ENCODE measurements at places on chromosomes 2 and 18. TPM values are rescaled to one million over a fixed set of nuclear protein-coding genes. Genes with fewer than 3 reads are reported as not detected.

DNA sequence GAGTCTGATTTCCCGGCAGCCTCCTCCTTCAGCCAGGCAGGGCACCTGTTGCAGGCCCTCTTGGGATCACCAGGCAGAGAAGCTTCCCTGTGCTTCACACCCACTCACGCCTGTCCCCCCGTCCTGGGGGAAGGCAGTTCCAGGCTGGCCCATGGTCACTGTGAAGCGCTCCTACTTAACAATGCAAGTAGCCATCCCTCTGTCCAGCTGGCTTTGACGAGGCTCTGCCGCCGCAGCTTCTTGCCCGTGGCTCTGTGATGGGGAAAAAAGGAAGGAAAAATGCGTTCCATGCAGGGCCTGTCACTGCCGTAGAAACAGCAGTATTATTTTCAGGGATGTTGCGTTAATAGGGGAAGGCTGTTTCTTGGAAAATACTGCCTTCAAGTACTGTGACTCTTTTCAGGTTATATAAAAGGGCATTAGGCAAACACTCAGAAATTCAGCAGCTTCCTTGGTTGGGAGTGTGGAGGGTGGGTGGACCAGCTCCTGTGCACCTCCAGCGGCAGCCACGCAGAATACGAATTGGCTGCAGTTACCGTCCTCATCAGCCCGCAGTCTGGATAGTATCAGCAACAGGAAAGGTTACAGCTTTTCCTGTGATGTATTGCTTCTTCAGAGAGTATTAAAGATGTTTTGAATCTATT, 232.3 kb downstream of the KLHL29 start:
- DNase-seq, result peak; percentile 80

- no peak for DNase-seq
These were observed 353.1 kb upstream of the FANCL start for GRCh38 chr2:58594175-58594574.

The SMAD4 gene
- total RNA-seq, result 112 TPM

DNA sequence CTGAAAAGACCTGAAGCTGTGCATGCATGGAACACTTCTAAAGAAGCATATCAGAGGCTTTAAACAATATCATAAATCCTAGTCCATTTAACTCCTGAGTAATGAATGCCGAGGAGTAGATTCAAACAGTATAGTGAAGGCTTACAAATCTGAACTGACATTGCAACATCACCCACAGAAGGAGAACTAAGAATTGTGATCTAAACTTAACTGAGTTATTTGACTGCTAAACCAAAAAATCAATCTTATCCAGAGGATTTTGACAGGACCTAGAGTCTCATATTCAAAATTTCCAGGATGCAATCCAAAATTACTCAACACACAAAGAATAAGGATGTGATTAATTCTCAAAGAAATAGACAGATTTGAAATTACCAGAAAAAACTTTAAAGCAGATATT, 181.0 kb downstream of the SLC39A10 start:
- no peak for DNase-seq

DNA sequence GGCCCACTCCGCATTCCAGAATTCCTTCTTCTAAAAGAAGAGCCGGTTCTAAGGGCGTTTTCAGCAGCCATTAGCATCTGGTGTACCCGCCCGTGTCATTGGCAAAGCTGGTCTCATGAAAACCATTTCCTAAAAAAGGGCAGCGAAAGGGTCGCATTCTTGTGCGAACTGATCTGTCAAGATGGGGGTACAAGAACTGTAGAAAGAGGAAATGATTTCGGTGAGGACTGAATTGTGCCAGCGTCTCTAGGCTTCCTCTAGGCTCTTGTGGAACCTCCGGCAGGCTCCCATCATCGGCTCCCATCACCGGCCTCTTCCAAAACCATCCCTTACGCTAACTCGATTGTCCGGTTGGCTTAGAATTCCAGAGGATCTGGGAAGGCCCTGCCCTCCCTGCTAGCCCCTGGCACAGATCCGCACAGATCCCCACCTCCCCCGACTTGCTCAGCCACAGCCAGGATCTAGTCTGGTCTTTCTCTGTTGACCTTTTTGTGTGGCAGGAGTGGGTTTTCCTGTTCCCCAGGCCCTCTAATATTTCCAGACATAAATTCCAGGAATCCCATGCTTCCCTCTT, 1.3 kb downstream of the RAB31 start:
- no peak for DNase-seq

GRCh38 chr2:43831543-43832294, 6.9 kb downstream of the ABCG5 start:
- no peak for DNase-seq

The SERPINB4 gene
- not detected for total RNA-seq
